HS-5 (cell line): ENCODE measurements at places on chromosomes 12 and 14.

GRCh38 chr14:71538288-71538687 lies 393.9 kb upstream of the RGS6 start:
- no peak for DNase-seq

DNA sequence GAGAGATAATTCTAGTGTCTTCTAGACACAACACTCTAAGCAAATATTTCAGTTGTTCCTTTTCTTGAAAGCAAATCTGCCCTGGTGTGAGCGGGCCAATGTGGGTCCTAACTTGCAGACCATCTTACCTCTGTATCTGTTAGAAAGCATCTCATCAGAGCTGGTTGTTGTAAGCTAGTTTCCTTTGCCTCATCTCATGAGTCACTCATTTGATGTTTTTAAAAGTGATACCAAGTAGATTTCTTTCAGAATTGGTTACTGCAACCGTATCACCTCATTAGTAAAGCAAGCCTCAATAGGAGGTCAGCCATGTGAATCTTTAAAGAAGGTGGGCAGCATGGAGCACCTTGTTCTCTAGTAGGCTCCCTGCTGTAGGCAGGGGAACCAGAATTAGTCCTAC lies 78.6 kb downstream of the DAAM1 start:
- no peak for DNase-seq

- DNase-seq = no peak
These were observed 4.3 kb upstream of the MMP19 start for GRCh38 chr12:55847033-55847432.

- no peak for DNase-seq
These were observed 199.3 kb downstream of the TTC7B start for GRCh38 chr14:90616881-90617280.

DNA sequence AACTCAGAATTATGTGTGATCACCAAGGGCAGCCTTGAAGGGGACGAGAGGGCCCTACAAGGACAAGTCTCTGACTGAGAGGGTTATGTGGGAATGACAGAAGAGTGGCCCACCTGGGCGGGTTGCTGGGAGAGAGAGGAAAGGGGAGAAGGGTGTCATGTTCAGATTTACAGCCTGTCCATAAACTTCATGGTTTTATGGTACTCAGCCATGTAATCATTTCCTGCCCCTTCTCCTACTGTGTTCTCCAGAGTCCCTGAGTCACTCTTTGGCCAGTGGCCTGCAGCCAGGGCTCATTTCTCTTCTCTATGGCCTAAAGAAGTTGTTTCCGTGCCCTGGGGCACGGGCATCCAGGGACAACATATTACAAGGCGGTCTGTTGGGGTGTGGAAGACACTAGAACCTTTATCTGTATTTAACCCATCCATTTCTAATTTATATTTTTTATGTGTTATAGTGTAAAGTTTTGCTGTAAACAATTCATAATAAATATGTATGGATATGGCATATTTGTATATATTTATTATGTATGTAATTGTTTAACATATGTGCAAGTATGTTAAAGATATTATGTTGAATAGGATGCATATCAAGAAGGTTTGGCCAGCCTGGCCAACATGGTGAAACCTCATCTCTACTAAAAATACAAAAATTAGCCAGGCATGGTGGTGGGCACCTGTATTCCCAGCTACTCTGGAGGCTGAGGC lies 26.9 kb downstream of the DDX47 start:
- DNase-seq = peak; percentile 77

DNA sequence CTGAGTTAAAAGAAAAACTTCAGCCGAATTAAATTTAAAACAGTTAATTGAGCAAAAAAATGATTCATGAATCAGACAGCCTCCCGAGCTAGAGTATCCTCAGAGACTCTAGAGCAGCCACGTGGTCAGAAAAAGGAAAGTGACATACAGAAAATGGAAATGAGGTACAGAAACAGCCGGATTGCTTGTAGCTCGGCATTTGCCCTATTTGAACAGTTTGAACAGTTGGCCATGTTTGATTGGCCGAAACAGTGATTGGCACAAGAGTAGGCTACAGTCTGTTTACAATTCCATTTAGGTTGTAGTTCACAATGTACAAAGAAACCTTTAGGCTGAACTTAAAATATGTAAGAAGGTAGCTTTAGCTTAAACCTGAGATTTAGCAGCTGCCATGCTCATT lies 12.9 kb upstream of the OXA1L start:
- DNase-seq = no peak

- DNase-seq = no peak
These were observed 30.0 kb upstream of the OR4E1 start for GRCh38 chr14:21703357-21704326.

GRCh38 chr12:117347588-117347987 lies 13.8 kb downstream of the NOS1 start:
- no peak for DNase-seq

DNA sequence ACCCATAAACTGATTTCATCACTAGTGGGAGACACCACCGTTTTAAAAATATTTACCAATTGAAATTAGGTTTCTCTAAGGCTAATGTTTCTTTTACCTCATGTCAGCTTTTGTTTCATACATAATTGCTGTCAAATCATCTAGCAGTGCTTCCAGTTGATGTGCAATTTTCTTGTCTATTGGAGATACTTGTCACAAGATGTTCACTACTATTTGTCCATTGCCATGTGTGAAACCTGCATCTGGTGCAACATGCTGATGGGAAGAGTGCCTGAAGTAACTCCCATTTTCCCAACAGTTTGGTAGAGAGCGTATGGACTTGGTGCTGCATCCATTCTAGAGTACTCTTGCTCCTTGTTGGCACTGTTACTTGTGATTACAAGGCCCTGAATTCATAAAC lies 9.7 kb downstream of the XPOT start:
- no peak for DNase-seq

DNA sequence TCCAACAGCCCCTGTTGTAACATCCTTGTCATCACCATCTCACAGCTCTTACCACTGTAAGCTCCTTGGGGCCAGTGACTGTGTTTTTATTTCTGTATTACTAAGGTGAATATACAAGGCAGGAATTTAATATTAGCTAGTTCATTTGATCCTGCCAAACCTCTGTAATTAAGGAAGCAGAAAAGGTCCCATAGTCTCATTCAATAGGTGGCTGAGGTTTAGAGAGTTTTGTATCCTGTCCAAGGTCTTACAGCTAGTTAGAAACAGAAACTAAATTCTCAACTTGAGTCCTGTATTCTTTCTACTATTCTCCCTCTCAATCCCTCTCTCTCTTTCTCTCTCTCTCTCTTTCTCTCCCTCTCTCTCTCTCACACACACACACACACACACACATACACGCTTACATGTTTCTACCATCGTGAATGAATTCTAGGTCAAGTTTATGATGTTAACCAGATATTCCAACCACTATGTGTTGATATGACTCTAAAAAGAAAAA lies 543 bp upstream of the GLIPR1 start:
- no peak for DNase-seq

- no peak for DNase-seq
These were observed 135.0 kb upstream of the HIF1A start for GRCh38 chr14:61560323-61560722.

- no peak for DNase-seq
These were observed 300.8 kb downstream of the SSPN start for GRCh38 chr12:26496170-26496569.

GRCh38 chr14:87034680-87035079 lies 958.3 kb downstream of the GALC start:
- no peak for DNase-seq

DNA sequence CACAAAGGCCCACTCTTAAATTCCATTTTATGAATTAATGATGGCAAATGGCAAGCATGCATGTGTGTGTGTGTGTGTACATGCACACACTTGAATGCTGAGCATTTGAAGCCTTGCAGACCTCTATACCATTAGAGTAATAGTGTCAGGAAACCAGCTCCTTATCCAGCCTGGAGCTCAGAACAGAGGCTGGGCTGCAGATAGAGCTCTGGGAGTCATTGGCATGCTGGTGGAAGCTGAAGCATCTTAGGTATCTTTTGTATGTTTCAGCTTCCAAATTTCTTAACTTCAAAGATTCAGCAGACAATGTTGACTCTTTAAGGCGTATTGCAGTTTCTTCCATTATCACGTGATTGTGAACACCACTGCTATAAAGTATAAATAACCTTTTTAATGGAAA lies 192.9 kb upstream of the ARHGAP5 start:
- no peak for DNase-seq

DNA sequence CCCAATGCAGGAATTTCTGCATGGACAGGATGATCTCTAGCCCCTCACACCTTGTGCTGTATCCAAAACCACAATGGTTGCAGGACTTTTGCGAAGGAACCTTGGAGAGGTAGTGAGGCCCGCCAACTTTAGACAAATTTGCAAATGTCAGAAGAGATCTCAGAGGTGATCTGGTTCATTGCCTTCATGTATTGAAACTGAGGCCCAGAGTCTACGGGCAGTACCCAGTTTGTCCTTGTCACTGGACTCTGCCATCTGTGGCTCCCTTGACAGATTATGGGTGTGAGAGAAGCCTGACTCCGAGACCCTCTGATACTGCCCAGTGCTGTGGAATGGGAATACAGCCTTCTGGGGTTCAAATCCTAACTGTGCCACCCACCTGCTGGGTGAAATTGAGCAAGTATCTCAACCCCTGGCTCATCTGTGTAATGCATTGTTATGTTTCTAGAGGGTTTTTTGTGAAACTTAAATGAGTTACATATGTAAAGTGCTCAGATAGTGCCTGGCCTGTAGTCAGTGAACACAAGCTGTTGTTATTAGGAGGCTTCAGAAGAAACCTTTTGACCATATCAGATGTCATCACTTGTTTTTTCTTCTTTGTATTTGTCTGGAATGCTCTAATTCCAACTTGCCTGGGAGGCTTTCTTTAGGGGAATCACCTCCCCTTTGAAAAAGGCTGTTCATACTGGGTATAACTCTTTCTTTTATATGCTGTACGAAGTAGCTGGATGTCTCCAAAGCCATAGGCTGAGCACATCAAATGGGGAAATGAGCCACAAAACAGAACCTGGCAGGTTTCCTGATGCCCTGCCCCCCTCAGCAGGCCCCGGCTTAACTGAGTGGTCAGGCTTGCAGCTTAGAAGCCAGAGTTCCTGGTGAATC lies 71.4 kb upstream of the SRSF5 start:
- DNase-seq = no peak

DNA sequence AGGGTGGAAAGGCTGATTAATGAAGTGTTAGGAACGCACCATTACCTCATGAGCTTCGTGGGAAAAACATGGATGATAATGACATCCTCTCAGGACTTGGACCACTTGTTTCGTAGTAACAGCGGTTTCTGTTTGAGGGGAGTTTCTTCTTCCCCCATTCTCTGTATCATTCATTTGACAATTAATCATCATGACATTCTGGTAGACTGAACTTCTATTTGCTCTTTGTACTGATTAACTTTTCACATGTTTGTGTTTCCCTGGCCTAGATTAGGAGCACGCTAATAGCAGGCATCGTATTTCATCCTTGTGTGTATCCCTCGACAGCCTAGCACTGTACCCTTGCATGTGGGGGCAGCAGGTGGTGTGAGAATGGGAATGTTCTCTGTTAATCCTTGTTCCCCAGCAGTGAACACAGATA lies 8.0 kb downstream of the LRRC74A start:
- no peak for DNase-seq

- DNase-seq = no peak
These were observed 11.0 kb downstream of the ORAI1 start for GRCh38 chr12:121637231-121637914.

- no peak for DNase-seq
These were observed 2.1 kb downstream of the IFI27L2 start for GRCh38 chr14:94127330-94127729.

- DNase-seq = no peak
These were observed 183.6 kb downstream of the ERC1 start for GRCh38 chr12:1174659-1175058.

GRCh38 chr12:47033789-47034555 lies 45.4 kb upstream of the PCED1B start:
- no peak for DNase-seq

DNA sequence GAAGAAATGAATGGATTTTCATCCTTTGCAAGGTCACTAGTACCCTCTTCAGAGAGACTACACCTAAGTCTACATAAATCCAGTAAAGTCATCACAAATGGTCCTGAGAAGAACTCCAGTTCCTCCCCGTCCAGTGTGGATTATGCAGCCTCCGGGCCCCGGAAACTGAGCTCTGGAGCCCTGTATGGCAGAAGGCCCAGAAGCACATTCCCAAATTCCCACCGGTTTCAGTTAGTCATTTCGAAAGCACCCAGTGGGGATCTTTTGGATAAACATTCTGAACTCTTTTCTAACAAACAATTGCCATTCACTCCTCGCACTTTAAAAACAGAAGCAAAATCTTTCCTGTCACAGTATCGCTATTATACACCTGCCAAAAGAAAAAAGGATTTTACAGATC lies 40.8 kb downstream of the SPATA7 start:
- no peak for DNase-seq

GRCh38 chr14:99012703-99013102 lies 259.3 kb downstream of the BCL11B start:
- DNase-seq = no peak

DNA sequence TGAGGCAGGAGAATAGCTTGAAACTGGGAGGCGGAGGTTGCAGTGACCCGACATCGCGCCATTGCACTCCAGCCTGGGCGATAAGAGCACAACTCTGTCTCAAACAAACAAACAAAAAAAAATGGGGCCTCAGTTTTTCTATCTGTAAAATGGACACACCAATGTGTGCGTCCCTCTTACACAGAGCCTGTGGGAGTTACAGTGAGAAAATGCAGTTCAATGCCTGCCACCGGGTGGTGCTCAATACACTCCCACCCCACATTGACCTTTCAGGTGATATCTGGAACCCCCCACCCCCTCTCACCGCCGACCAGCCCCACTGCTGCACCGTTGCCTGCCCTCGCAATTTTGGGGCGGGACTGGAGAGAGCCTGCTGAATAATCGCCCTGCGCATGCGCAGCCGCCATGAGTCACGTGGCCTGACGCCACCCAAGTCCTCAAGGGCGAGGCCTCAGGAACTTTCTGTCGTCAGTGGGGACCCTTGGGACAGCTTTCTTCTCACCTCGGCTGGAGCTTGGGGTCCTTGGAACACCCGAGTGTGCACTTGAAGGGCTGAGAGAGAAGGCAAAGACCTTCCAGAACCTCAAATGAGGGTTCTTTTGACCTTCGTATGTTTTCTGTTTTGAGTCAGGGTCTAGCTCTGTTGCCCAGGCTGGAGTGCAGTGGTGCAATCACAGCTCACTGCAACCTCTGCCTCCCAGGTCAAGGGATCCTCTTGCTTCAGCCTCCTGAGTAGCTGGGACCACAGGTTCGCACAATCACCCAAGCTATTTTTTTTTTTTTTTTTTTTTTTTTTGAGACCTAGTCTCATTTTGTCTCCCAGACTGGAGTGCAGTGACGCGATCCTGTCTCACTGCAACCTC lies 14.6 kb upstream of the CABP1 start:
- no peak for DNase-seq

GRCh38 chr12:99454539-99455172 lies 192.9 kb upstream of the GARIN6 start:
- DNase-seq = no peak

- DNase-seq = no peak
These were observed 5.4 kb upstream of the NR4A1 start for GRCh38 chr12:52045794-52046199.
